Activated CD4-positive, alpha-beta memory T cell treated with anti-CD3 and anti-CD28 coated beads for 36 hours (primary cell): ENCODE measurements at places on chromosomes 3 and 15. TPM values are rescaled to one million over a fixed set of nuclear protein-coding genes. Genes with fewer than 3 reads are reported as not detected.

Gene TMEM87A
- 26.1 TPM for total RNA-seq

DNA sequence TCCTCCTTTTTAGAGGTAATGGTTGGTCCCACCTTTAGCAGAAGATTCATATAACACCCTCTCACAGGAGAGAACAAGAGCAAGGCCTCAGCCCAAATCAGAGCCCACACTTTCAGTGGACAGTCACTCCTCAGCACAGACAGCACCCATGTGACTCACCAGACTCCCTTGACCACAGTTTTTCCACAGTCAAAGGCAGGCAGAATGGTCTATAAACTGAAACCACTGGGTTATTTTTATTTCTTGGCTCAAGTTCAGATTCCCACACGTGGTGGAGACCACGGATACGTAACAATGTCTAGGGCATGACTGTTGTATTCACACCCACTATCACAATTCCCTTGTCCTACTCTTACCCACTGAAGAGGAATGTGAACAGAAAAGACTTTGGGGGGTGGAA is 237.8 kb upstream of the UBE2E1 start:
- no peaks in the 10 kb centered on the region for H3K4me1 ChIP-seq
- no peak for DNase-seq
- H3K4me3 ChIP-seq: no peak overlapping the region
- H3K27ac ChIP-seq: no peak overlapping the region

DNA sequence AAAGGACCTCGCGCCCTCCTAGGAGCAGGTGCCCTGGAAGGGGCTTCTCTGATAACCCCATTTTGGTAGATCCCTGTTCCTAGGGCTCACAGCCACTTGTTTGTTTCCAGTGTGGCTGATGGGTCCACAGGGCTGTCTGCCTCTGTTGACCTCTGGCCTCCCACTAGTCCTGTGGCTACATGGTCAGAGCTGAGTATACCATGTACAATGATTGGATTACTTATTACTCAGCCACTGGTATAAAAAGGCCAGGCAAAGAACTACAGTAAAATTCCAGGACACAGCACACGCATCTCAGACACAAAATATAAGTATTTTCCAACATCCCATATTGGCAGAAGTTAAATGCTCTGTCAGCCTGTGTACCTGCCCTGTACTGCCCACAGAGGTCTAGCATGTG is 277.3 kb downstream of the GABRG3 start:
- no peak overlapping the region for H3K4me3 ChIP-seq
- DNase-seq: no peak
- H3K27ac ChIP-seq: no peak overlapping the region

GRCh38 chr3:170054204-170054603 is 16.4 kb downstream of the GPR160 start:
- H3K27ac ChIP-seq: no peak overlapping the region
- H3K4me3 ChIP-seq: no peak overlapping the region
- H3K36me3 ChIP-seq: peaks cover 1% of the 10 kb centered on the region
- no peaks in the 10 kb centered on the region for H3K27me3 ChIP-seq
- H3K4me1 ChIP-seq: peaks cover 41% of the 10 kb centered on the region
- no peak for DNase-seq

DNA sequence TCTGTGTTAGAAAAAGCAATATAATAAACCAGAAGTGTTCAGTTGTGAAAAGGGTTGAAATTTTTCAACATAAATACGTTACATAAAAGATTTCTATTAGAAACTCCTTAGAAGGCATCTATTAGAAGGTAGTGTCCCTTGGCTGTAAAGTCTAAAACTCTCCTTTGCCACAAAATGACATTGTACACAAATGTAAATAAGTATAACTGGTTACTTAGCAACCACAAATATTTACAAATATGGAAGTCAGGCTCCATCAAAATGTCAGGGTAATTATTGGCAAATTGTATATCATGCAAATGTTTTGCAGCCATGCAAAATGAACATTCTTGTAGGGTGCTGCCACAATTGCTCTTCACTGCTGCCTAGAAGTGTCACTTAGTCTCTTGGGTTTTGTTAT is 419.1 kb upstream of the CDIN1 start:
- no peaks in the 10 kb centered on the region for H3K27me3 ChIP-seq
- H3K27ac ChIP-seq: no peak overlapping the region
- no peaks in the 10 kb centered on the region for H3K36me3 ChIP-seq

Gene RAB7A
- total RNA-seq: 272 TPM

Gene TMED3
- 37.8 TPM for total RNA-seq
